ENCODE measurements at places on chromosomes 16 and 17. TPM values are rescaled to one million over a fixed set of nuclear protein-coding genes. Genes with fewer than 3 reads are reported as not detected.

Gene PRKCB
- 3.6 TPM for total RNA-seq

DNA sequence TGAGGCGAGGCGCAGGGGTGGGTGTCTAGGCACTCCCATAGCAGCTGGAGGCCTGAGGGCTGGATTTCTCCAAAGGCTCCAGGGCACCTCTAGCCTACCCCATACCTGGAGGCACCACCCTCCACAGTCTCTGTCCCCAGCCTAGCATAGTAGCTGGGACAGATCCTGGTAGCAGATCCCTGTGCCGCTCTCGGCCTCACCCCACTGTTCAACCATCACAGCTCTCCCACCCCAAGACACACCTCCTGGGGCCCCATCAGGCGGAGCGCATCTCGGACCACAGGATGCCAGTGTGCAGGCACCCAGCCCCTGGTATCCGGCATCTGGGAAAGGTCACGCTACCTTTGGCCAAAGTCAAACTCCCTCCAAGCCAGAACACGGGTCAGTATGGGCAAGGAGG, 7.1 kb downstream of the BTBD17 start:
- DNase-seq, result no peak

Gene RNF222
- total RNA-seq, result not detected

- peak; percentile 68 for DNase-seq
These were observed 1.6 kb downstream of the MYO1C start for GRCh38 chr17:1490643-1491442.

Gene USP6
- not detected for total RNA-seq

GRCh38 chr16:49464877-49465504, 91.4 kb downstream of the C16orf78 start:
- no peak for DNase-seq

Gene KRT14
- 1.4 TPM for total RNA-seq

Gene CCDC78
- total RNA-seq, result 0.23 TPM

Gene C17orf78
- total RNA-seq, result not detected

DNA sequence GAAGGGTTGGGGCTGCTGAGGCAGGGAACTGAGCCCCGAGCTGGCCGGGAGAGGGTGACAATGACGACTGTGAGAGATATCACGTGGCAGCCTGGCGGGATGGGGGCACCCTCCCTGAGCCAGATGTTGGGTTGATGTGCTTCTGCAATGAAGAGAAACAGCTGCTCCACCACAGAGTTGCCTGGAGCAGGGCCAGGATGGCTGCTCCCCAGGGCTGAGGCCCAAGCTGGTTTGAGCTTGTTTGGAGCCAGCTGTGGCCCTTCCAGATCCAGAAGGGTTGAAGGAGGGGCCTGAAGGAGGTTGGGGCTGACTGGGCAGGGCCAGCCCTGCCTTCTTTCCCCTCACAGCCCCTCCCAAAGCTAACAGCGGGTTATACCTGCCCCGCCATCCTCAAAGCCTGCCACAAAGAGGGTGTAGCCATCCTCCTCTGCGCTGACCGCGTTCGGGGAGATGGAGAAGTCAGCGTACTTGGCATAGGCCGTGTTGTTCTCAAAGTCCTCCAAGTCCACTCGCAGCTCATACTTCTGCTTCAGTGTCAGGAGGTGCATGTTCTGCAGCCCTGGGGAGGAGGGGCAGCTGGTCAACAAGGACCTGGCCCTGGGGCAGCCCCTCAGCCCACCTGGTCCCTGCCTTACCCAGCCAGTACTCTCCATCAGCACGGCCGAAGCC, 2.1 kb downstream of the MFAP4 start:
- DNase-seq, result peak; percentile 46

Gene FNDC8
- total RNA-seq, result not detected

GRCh38 chr16:84874553-84874952, 54.8 kb downstream of the CRISPLD2 start:
- no peak for DNase-seq

DNA sequence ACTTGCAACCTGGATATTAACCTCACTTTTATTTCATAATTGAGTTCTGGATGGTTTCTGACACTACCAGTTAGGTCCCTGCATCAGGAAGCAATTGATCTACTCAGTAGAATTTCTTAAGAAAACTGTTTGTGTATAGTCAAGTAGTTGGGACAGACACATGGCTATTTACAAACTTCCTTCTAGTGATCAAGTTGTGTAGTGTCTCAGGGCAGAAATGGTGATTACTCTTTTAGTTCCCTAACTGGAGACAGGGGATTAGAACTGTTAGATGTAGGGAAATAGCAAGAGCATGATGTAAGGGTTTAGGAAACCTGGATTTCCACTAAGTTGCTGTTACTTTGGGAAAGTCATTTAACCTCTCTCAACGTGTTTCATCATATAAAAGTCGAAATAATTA, 30.4 kb downstream of the TMEM100 start:
- no peak for DNase-seq

DNA sequence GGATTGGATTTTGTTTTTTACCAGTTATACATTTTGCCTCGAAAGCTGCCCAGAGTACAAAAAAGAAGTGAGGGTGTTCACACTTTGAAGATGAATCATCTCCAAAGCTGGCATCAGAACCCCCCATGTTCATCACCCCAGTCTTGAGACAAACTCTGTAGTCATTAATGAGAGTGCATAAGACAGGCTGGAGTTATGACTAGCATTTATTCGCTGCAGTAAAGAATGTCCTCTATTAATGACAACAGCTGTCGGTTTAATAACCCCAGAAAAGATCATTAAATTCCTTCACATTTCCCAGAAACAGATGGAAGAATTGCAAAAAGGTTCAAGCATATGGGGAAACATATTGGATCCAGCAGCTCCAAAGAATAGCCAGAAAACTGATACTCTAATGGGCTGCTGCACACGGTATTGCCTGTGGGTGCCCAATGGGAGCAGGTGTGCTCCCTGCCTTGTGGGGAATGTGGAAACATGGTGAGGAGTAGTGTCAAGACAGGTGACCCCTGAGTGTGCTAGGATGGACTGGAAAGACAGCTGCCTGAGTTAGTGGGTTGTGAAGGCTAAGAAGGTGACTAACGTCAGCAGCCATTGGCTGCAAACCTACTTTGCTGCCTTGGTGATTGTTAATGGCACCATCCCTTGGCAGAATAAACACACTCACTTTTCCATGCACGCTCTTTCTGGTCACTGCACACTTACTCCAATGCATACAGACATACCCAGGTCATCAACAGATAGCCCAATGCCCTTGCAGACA, 81.9 kb downstream of the AIPL1 start:
- DNase-seq, result no peak

DNA sequence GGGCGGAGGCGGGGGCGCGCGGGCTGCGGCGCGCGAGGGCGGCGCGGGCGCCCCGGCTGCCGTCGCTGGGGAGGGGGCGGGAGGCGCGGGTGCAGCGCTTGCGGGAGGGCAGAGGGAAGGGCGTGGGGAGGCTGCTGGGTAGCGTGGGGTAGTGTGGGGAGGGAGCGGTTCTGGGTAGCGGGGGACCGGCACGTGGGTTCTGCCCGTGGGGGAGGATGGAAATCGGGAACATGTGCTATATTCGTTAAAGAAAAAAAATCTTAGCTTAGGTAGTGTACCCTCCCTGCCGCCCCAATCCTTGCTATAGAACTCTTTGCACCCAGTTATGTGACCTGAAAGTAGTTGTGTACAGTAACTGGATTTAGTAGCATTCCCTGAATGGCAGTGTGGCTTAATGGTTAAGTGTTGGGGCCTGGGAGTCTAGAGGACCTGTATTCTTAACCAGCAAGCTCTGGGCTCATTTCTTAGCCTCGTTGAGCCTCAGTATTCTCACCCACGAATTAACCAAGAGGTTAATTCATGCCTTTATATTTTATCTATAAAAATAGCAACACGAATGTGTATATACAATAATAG, 646 bp downstream of the RABEP1 start:
- DNase-seq, result peak; percentile 23

GRCh38 chr17:41176744-41177387, 1.2 kb downstream of the KRTAP4-2 start:
- DNase-seq, result no peak

- DNase-seq, result no peak
These were observed 8.5 kb upstream of the ERN1 start for GRCh38 chr17:64138441-64138840.

- DNase-seq, result no peak
These were observed 479.3 kb upstream of the ZFHX3 start for GRCh38 chr16:73527187-73527586.

- peak; percentile 15 for DNase-seq
These were observed 282.4 kb downstream of the ABCC12 start for GRCh38 chr16:47873434-47873833.

GRCh38 chr16:69717066-69717465, 9.3 kb downstream of the NQO1 start:
- DNase-seq, result no peak

- no peak for DNase-seq
These were observed 1.6 kb upstream of the SEBOX start for GRCh38 chr17:28366605-28367004.

Gene PRR35
- total RNA-seq, result not detected

Gene GAS2L2
- total RNA-seq, result not detected

DNA sequence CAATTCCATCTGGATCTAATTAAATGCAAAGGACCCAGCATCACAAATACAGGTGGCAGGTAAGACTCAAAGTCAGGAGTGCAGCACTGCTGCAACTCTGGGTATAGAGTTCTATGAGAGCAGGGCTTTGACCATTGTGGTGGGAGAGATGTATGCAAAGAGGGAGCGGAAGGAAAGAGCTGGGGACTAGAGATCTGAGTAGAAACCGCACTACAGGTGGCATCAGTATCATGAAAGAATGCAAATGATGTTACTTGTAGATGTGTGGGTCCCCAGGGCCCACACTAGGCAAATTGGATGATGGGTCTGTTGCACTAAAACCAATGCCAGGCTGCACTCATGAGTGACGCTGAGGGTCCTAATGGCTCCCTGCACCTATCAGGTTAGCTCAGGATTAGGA, 287.1 kb upstream of the ASIC2 start:
- no peak for DNase-seq

DNA sequence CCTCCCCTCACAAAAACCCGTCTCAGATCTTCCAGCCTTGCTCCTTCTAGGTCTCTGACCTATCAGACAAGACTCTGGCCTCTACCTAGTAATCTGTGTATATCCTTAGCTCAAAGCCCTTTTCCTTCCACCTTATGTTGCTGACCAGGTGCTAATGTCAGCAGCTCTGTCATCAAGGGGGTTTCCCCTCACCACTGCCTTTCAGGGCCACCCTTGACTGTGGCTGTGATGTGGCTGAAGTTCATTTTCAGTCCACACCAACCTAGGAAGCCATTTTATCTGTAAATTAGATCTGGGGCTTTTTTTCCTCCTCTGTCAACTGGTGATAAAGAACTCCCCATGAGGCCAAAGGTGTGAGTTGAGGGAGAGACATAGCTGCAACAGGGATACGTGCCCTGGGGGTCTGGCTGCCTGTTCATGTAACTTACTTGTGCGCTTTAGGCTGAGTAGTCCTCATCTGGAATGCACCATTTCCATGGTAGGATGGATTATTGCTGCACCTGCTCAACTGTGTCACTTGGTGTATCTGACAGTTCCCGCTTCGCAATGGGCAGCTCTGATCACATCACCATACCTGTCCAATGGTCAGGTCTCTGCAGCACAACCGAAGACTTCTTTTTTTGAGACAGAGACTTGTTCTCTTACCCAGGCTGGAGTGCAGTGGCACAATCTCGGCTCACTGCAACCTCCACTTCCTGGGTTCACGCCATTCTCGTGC, 14.7 kb upstream of the RUNDC3A start:
- no peak for DNase-seq

GRCh38 chr17:74513987-74514631, 17.2 kb downstream of the CD300LB start:
- DNase-seq, result peak; percentile 73

DNA sequence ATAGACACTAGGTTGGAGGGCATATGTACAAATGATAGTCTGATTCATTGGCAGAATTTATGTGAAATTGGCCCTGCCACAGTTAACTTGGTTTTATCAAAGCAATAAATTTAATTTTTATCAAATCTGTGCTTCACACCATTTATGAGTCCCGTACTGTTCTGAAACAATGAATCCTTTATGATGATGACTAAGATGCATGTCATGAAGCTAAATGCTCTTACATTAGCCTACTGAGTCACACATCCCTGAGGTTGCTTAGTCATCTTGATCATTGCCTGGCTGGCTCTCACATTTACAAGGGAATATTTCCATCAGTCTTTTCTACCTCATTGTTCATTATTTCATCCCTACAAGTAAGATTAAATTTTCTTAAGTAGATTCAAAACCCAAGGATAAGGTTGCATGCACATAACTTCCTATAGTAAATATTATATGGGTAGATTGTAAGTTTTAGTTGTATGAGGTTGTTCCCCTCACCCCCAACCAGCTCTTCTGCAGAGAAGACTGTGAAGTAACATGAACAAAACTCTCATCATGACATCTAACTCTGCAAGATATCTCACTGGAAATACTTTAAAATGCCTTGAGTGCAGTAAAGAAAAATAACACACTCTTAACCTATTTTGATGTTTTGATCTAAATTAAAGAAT, 170.7 kb downstream of the CYB561 start:
- peak; percentile 91 for DNase-seq

GRCh38 chr16:50531359-50531758, 16.8 kb upstream of the NKD1 start:
- DNase-seq, result no peak

- no peak for DNase-seq
These were observed 22.5 kb downstream of the SLC38A10 start for GRCh38 chr17:81272616-81273015.

Gene TLCD2
- total RNA-seq, result 0.71 TPM

Gene CLEC3A
- total RNA-seq, result not detected

DNA sequence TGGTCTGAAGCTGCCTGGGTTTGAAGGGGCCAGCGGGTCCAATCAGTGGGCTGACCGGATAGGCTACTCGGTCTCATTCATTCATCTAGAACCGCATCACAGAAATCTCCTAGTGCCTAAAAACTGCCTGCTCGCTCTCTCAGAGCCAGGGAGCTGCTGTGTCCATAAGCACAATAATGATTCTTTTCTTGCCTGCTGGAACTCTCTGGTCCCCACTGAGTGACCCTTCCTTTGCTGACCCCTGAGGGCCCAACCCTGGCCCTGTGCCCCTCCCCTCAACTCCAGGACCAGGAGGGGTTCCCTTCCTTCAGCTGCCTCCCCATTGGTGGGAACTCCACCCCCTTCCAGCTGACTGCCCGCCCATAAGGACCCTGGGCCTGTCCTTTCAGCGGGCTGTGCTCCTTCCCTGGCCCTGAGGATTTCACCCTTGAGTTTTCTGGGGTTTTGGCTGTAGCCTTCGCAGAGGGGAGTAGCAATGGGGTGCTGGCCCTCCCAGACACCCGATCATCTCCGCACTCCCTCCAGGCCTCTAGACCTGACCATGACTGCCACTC, 39.5 kb upstream of the DNAH9 start:
- no peak for DNase-seq

Gene FBXW10
- 0.06 TPM for total RNA-seq

GRCh38 chr16:67242138-67242730, 5.0 kb downstream of the FHOD1 start:
- DNase-seq, result no peak

- peak; percentile 72 for DNase-seq
These were observed 58.1 kb downstream of the MAP2K4 start for GRCh38 chr17:12078791-12079190.

DNA sequence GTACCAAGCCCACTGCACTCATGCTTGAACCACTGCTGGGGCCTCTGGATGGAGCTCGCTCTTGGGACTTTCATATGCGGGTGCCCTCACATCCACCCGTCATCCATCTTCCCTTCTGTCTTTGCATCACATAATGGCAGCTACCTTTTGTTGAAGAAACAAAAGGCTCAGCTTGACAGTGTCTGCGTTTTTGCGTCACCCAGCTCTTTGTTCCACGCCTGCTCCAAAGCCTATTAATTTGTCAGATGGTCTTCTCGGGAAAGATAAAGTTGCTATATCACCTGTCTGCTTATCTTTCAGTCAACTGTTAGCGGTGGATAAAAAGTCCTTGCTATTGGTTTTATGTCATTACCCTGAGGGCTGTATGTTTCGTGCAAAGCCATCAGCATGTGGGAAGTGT, 18.1 kb upstream of the BCO1 start:
- DNase-seq, result no peak

All from Daoy (cell line).